ENCODE measurements at places on chromosomes 7 and 10.

GRCh38 chr7:45064047-45064725 lies 24.6 kb downstream of the NACAD start:
- no peak for DNase-seq

- DNase-seq = peak; percentile 83
Measured at GRCh38 chr10:78972160-78972946, 96.4 kb upstream of the ZMIZ1 start.

- no peak for DNase-seq
Measured at GRCh38 chr7:108985037-108985436, 415.4 kb downstream of the DNAJB9 start.

- no peak for DNase-seq
Measured at GRCh38 chr7:51459809-51460208, 143.2 kb upstream of the COBL start.

DNA sequence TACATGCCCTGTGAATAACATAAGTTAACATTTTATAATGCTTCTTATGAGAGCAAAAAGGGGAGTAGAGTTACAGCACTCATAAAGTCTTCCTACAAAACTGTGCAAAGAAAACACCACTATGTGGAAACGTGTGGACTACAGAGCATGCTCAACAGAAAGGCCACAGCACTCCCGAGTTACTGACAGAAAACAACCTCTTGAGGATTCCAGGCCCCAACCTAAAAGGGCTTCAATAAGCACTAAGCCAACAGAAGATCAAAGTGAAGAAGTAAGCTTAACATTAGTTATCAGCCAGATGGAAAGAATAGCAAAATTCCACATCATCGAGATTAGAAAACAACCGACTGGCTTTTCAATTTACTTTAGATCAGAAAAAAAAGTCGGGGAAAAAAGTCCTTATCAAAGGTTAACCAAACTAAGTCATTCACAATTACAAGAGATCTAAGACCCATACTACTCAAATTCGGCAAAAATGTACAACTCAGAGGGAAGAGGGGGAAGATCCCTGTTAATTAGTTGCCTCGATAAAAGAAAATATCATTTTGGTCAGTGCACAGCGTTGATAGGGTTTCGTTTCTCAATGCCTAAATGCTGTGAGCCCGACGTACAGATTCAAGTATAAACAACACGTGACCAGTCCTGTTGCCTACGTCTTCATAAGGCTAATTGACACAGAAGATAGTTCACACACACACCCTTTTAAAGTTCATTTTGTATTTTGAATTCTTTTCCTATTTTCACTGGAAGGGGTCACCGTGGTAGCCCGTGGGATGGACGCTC lies 1.4 kb downstream of the KBTBD2 start:
- peak; percentile 87 for DNase-seq

DNA sequence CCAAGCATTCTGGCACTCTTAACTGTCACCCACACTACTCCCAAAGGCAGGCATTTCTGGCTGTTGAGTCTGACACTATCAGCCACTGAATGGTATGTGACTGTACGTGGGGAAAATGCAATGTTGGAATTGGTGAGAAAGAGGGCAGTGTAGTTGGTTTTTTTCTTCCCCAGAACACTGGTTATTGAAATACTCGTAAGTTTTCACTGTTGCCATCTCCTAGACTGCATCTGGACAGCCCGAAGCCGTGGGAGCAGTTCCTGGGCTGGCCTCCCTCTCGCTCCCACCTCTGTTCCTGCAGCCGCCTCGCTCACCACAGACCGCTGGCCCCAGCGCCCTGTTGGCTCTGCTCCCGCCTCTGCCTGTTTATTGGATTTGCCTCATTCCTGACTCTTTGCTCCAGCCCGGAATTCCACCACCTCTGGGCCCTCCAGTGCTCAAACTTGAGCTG lies 5.7 kb downstream of the PLCE1 start:
- peak; percentile 22 for DNase-seq

DNA sequence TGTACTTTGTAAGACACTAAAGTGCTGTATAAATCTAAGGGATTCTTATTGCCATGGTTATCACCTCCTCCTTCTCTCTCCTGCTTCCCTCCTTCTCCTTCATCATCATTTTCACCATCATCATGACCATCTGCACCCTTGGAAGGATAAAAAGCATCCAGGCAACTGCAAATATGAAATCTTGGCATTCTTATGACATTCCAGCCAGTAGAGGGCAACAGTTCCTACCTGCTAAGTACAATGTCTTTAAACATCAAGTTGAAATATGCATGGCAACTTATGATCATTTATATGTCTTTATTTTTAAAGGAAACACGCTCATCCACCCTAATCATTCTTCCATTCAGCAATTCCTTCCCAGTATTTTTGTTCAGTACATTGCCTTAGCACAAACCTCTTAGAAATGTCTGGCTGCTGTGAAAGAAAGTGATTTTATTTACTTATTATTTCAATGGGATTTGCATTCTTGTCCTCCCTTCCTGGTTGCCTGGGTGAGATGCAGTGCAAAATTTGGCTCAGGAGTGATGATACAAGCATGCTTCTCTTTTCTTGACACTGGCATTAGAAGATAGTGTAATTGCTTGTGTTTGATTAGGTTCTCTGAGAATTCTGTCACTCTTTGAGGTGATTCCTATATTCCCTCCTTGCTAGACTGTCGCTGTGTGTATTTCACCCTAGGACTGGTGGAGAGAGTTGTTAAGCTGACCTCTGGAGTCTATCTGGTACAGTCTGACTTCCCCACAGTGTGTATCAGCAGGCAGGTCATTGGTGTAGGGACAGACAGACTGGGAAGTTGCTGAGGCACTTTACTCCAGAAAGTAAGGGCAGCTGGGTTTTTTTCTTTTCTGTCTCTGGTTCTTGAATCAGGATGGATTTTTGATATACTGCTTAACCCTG lies 188.5 kb upstream of the BMPER start:
- peak; percentile 85 for DNase-seq

GRCh38 chr10:43778571-43778970 lies 129.9 kb upstream of the ZNF32 start:
- DNase-seq = no peak

DNA sequence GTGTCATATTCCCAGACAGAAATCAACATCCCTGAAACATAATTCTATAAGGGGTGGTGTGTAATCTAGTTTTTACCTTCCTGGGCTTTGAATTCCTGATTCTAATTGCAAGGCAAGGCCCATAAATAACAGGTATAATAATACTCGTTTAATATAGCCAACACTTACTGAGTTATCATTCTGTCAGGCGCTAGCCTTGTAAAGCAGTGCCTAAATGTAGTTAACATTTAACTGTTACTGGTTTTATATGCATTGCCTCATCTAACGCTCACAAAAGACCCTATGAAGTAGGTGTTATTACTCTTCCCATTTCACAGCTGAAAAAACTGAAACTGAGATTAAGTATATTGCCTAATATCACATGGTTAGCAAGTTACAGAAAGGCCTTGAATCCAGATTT lies 772.5 kb downstream of the SUGCT start:
- DNase-seq = no peak
